Dermis blood vessel endothelial cell (primary cell): ENCODE measurements at places on chromosomes 13 and 19. TPM values are rescaled to one million over a fixed set of nuclear protein-coding genes. Genes with fewer than 3 reads are reported as not detected.

- peak; percentile 65 for DNase-seq
These were observed 1.1 kb downstream of the ADAMTS10 start for GRCh38 chr19:8609279-8610040.

- DNase-seq = no peak
These were observed 586.8 kb downstream of the TBC1D4 start for GRCh38 chr13:74895042-74895796.

GPR4 gene
- total RNA-seq = 3.2 and 5.0 TPM in 2 replicates

DNA sequence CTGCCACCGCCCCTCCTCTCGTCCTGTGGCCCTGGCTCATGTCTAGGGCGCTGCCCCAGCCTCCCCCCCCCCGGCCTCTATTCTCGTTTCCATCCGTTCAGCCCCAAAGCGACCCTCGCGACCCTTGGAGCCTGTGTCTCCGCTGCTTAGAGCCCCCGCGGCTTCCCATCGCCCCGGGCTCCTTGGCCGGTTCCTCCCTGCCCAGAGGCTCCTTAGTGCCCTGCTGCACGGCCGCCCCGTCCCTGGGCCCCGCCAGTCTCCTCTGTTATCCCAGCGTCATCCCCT, 9.2 kb upstream of the CNOT3 start:
- no peak for DNase-seq

- DNase-seq = no peak
These were observed 772.5 kb upstream of the SLITRK1 start for GRCh38 chr13:84654654-84655275.

TRPC4 gene
- total RNA-seq = 0.05 and 0.17 TPM in 2 replicates

GRCh38 chr19:681029-682019, 5.1 kb downstream of the FSTL3 start:
- peak; percentile 97 for DNase-seq

DNA sequence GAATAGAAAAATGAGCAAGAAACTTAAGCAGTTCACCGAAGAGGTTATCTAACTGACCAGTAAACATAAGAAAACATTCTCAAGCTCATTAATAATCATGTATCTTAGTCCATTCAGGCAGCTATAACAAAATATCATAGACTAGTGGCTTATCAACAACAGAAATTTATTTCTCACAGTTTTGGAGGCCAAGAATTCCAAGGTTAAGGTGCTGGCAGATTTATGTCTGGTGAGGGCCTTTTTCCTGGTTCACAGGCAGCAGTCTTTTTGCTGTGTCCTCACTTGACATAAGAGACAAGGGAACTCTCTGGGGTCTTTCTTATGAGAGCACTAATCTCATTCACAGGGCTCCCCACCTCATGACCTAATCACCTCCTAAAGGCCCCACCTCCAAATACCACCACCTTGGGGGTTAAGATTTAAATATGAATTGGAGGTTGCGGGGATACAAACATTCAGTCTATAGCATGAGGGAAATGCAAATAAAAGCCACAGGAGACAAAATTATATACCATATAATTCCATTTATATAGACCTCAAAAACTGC, 123.6 kb downstream of the ZAR1L start:
- DNase-seq = no peak

DNA sequence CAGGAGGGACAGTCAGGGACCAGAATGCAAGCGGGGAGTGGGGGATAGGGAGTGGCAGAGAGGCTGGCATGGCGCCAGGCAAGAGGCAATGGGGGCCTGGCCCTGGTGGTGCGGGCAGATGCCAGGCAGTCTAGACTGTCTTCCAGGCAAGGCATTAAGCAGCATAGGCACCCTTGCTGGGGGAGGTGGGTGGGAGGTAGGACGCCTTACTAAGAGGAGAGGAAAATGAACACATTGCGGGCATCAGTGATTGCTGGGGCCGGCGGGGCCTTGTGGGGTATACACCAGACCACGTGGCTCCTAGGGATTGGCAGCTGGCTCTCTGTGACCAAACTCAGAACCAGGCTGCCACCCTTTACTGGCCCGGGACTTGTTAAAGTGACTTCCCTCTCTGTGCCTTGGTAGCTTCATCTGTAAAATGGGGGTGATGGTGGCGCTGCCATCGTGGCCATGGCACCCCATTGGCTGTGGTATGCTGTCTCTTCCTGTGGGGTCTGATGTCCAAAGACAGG, 46.0 kb downstream of the DNM2 start:
- no peak for DNase-seq

- DNase-seq = no peak
These were observed 13.7 kb upstream of the TLE2 start for GRCh38 chr19:3042621-3043267.

GRCh38 chr13:28318496-28318895, 176.4 kb downstream of the FLT1 start:
- peak; percentile 27 for DNase-seq

LILRB1 gene
- total RNA-seq = not detected in 2 replicates

DNA sequence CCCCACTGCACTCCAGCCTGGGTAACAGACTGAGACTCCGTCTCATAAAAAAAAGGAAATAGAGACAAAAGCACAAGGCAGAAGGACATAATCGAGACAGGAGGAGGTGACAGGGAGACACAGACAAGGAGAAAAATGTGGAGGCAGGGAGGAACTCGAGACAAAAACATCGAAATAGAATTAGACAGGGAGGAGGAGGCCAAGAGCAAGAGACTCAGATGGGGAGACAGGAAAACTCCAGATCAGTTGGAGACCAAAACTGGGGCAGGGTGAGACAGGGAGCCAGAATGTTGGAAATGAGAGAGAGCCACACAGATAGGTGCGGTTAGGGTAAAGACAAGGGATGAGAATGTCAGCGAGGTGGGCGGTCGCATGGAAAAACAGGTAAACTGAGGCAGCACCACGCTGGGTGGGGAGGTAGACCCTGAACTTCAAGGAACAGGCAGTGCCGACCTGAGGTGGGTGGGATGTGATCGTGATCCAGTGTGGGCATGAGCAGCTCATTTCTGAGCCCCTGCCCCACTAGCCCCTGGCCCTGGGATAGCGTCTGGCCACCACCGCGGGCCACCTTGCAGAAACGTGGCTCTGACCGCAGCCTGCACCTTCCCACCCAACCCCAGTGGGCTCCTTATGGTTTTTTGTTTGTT, 15.2 kb downstream of the CYTH2 start:
- no peak for DNase-seq

CKM gene
- total RNA-seq = not detected in 2 replicates

- DNase-seq = peak; percentile 58
These were observed at the start of gene UNC13A for GRCh38 chr19:17687857-17688784. Gene UNC13A (minus strand): TSS chr19:17688354. CDS start chr19:17688199, 155 bp downstream.

- DNase-seq = no peak
These were observed 8.9 kb downstream of the IGFL3 start for GRCh38 chr19:46115396-46116106.

BRME1 gene
- 0.37 and 0.51 TPM in 2 replicates for total RNA-seq

ATP8A2 gene
- total RNA-seq = 0.09 and 0.17 TPM in 2 replicates

GRCh38 chr13:83272652-83273240, 609.5 kb downstream of the SLITRK1 start:
- DNase-seq = no peak

- peak; percentile 2 for DNase-seq
These were observed 87.6 kb downstream of the MYCBP2 start for GRCh38 chr13:77239312-77239711.

GRCh38 chr13:26760832-26761582, 421 bp upstream of the GPR12 start:
- no peak for DNase-seq

DNA sequence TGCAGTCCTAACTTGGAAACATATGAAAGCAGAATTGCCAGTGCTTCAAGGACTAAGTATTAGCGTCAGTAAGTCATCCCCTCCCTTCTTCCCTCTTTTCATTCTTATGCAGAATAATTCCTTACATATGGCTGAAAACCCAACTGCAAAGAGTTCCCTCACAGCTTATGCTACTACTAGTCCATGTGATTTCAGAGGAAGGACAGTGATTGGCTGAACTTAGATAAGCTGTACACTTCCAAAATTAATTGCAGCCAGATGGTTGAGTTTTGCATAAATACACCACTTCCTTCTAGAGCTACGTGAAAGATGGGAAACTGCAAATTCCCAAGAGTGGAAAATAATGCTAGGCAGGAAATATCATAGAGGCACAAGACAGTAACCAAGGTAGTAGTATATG, 730.4 kb downstream of the OLFM4 start:
- no peak for DNase-seq

GRCh38 chr19:50793558-50794065, 3.4 kb downstream of the ACP4 start:
- DNase-seq = no peak

GRCh38 chr13:83547043-83547442, 335.2 kb downstream of the SLITRK1 start:
- DNase-seq = no peak

- no peak for DNase-seq
These were observed 28.9 kb upstream of the CYSLTR2 start for GRCh38 chr13:48624858-48625257.

- no peak for DNase-seq
These were observed 162.8 kb downstream of the CACNA1A start for GRCh38 chr19:13343514-13343913.

- no peak for DNase-seq
These were observed 7.1 kb downstream of the RAB11B start for GRCh38 chr19:8397271-8397670.

ADAT3 gene
- total RNA-seq = 5.8 and 6.2 TPM in 2 replicates

DNA sequence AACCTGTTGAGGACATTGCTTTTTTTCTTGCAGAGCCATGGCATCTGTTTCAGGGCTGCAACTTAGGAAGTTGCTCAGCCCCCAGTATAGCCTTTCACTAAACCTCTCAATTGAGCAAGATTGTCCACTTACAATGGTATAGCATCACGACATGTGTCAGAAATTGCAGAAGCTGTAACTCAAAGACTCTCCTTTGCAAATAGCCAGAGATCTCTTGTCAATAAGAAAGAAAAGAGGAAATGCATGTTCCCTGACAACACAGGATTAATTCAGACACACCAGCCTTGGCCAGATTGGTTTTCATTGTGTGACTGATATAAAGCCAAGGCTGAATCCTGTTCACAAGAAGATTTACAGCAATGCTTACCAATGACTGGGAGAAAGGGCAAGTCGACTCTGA, 38.7 kb upstream of the CYSLTR2 start:
- no peak for DNase-seq

ZNF433 gene
- total RNA-seq = 2.0 and 2.6 TPM in 2 replicates

- peak; percentile 37 for DNase-seq
These were observed 11.0 kb downstream of the FUZ start for GRCh38 chr19:49801966-49802661.

DNA sequence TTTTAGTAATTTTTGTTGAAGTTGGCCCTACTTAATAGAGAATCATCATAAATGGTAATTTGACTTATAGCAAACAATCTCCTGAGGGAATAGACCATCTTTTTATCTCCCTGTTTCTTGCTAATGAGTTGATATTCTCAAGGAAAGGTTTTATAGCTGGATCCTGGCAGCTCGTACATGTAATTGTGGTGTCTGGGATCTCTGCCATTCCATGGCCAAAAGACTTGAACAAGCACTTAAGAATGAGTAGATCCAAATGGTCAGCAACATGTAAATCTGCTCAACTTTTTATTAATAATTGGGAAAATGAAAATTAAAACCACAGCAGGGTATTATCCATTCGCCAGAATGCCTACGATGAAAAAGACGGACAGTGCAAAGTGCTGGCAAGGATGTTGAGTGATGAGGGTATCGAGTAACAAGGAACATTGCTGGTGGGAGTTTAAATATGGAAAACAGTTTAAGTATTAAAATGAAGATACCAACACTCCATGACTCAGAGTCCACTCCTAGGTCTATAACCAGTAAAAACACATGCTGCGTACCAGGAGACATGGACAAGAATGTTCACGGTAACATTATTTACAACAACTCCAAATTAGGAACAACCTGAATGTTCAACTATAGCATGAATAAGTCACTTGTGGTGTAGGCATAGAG, 5.1 kb upstream of the GPR18 start:
- no peak for DNase-seq

ETV2 gene
- 0.09 and 0.17 TPM in 2 replicates for total RNA-seq

GRCh38 chr13:77448689-77449088, 86.8 kb upstream of the SCEL start:
- no peak for DNase-seq
